PC-3 (cell line): ENCODE measurements at places on chromosomes 12 and 14. TPM values are rescaled to one million over a fixed set of nuclear protein-coding genes. Genes with fewer than 3 reads are reported as not detected.

DNA sequence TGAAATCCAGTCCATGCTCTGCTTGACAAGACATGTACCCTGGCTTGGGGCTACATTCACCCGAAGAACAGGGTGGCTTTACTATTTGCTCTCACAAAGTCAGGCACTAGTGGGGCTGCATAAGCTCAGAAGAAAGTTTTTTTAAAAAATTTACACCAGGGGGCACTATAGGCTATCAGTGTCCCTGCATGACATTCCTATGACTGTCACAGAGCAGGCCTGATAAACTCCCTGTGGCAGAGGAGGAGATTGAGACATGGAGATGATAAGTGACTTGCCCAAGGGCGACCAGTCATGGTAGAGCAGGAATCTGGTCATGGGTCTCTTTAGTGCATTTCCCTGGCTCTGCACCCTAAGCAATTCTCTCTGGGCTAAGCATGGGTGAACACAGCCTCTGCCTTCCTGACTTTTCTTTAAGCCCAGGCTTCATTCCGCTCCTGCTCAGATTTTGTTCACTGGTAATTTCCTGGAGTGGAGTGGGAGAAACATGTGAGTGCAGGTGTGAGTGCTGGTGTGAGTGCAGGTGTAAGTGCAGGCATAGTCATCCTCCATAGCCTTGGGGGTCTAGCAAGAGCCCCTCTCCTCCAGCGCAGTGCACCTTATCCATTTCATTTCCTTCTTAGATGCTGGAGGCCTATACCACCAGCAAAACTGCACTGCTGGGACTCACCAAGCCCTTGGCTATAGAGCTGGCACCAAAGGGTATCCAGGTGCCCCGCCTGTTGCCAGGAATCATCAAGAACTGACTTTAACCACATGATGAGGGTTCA, 91.6 kb downstream of the DHRS2 start:
- peak; percentile 77 for DNase-seq

- DNase-seq, result no peak
Measured at GRCh38 chr14:71684323-71684722, 247.9 kb upstream of the RGS6 start.

Gene SLC5A8
- total RNA-seq, result not detected in 2 replicates

Gene FLRT2
- 0.07 TPM in 1 of 2 replicates, not detected in the other for total RNA-seq

Gene MYF6
- not detected in 2 replicates for total RNA-seq
